Psoas muscle (tissue), 8 donors: ENCODE measurements at places on chromosomes 7 and 10.

- no peak for DNase-seq
Observed at GRCh38 chr10:76285012-76285411, 853.6 kb downstream of the LRMDA start.

DNA sequence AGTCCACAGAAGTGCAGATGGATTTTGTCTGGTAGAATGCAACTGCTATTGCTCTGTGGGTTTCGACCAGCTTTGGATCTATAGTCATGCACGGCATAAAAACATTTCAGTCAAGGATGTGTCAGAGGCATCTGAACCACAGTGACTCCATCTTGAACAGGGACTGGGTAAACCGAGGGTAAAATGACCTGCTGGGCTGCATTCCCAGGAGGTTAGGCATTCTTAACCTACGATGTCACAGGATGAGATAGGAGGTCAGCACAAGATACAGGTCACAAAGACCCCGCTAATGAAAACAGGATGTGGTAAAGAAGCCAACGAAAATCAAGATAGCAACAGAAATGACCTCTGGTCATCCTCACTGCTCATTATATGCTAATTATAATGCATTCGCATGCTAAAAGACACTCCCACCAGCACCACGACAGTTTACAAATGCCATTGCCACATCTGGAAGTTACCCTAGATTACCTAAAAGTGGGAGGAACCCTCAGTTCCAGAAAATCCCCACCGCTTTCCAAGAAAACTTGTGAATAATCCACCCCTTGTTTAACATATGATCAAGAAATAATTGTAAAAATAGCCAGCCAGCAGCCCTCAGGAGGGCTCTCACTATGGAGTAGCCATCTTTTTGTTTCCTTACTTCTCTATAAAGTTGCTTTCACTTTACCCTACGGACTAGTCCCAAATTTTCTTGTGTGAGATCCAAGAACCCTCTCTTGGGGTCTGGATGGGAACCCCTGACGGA, 50.7 kb upstream of the CPXM2 start:
- no peak for DNase-seq

GRCh38 chr7:42167631-42168236, 69.3 kb downstream of the GLI3 start:
- DNase-seq: no peak

DNA sequence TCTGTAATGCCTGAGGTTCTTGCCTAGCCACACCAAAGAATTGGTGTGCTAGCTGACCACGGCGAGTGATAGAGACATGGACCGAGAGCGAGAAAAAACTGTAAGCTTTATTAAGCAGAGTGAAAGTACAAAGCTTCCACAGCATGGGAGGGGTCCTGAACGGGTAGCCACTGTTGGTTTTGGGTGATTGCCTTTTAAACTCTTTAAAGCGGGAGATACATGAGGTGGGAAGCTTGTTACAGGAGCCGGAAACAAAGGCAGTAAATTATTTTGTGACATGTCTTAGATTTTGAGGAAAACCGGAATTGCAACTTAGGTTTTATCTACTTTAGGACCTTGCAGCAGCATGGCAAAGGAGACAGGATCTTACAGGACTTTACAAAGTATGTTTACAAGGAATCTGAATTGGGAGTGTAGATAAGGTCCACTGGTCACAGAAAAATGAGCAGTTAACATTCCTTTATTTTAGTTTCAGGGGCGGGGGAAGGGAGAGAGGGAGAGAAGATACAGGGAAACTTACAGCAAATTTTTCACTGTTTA, 252.7 kb upstream of the MBL2 start:
- no peak for DNase-seq

- no peak for DNase-seq
Observed at GRCh38 chr10:113057948-113058522, 108.0 kb downstream of the TCF7L2 start.
